Mesothelial cell of epicardium (in vitro differentiated cells): ENCODE measurements at places on chromosomes 1 and 21. TPM values are rescaled to one million over a fixed set of nuclear protein-coding genes. Genes with fewer than 3 reads are reported as not detected.

Gene NFIA
- total RNA-seq = 152 to 163 TPM (median 162 TPM) in 3 replicates

- H3K4me3 ChIP-seq = no peak overlapping the region
- H3K4me1 ChIP-seq = no peaks in the 10 kb centered on the region
- H3K27ac ChIP-seq = no peak overlapping the region
- H3K27me3 ChIP-seq = no peaks in the 10 kb centered on the region
- no peaks in the 10 kb centered on the region for H3K36me3 ChIP-seq
These were observed 71.0 kb upstream of the KLHDC7A start for GRCh38 chr1:18409609-18410237.

DNA sequence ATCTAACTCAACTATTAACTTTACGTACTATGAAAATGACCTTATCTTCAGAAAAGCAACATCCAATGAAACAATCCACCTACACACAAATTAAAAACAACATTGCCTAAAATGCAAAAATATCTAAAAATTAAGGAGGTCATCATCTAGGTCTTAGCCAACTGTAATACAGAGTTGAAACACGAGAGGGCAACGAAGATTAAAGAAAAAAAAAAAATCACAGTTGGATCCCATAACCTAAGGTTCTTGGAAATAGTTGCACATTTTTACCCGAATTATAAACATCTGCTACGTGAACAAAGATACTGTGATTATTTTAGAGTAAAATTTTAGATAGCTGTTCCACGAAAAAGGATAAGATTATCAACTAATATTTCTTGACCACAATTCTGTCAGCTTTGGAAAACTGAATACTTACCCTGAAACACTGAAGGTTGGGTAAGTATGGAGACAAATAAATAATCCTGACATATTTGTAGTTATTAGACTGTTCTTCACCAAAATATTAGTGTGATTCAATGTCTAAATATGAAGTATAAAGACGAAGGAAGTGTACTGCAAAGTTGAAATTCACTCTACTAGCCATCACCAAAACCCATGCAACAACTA lies 88.0 kb upstream of the AK4 start:
- H3K27me3 ChIP-seq = no peaks in the 10 kb centered on the region
- H3K27ac ChIP-seq = no peak overlapping the region
- no peak overlapping the region for H3K4me3 ChIP-seq
- H3K4me1 ChIP-seq = peaks cover 3% of the 10 kb centered on the region

GRCh38 chr1:59986516-59987310 lies 60.1 kb upstream of the CYP2J2 start:
- H3K4me1 ChIP-seq = peaks cover 8% of the 10 kb centered on the region
- peaks cover 65% of the 10 kb centered on the region for H3K27me3 ChIP-seq
- H3K36me3 ChIP-seq = no peaks in the 10 kb centered on the region
- DNase-seq = no peak
- H3K4me3 ChIP-seq = no peak overlapping the region
- H3K27ac ChIP-seq = no peak overlapping the region

Gene IL12RB2
- 0.34 to 0.43 TPM in 2 of 3 replicates, not detected in the other for total RNA-seq

DNA sequence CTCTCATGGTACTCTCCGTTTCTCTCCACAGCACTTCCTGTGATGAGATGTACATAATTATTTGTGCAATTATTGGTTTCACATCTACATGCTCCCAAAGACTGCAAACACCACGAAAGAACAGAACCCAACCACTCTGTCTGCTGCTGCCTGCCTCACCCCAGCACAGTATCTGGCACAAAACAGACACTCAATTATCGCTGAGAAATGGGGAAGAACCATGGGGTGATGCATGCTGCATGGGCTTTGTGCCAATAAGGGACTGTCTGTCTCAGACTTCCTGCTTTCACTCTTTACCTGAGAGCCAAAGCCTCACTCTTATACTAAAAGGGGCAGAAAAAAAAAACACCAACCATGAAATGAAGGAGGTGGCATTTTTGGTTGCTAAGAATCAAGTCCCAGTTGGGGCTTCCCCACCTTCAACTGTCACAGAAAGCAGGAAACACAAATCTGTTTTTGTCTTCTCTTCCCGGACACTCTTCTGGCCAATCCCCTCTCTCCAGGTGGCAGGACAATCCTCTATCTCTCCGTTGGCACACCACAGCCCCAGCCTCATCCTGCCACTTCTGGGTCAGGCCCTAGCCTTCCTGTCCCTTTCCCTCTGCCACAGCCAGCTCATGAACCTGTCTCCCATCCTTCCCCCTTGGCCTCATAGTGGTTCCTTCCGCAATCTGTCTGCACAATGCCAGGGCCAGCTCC lies 82.0 kb downstream of the TGFBR3 start:
- no peaks in the 10 kb centered on the region for H3K27me3 ChIP-seq
- no peak overlapping the region for H3K27ac ChIP-seq
- no peak overlapping the region for H3K4me3 ChIP-seq
- no peaks in the 10 kb centered on the region for H3K36me3 ChIP-seq
- DNase-seq = no peak
- H3K4me1 ChIP-seq = peaks cover 37% of the 10 kb centered on the region

Gene BRDT
- not detected in 3 replicates for total RNA-seq

DNA sequence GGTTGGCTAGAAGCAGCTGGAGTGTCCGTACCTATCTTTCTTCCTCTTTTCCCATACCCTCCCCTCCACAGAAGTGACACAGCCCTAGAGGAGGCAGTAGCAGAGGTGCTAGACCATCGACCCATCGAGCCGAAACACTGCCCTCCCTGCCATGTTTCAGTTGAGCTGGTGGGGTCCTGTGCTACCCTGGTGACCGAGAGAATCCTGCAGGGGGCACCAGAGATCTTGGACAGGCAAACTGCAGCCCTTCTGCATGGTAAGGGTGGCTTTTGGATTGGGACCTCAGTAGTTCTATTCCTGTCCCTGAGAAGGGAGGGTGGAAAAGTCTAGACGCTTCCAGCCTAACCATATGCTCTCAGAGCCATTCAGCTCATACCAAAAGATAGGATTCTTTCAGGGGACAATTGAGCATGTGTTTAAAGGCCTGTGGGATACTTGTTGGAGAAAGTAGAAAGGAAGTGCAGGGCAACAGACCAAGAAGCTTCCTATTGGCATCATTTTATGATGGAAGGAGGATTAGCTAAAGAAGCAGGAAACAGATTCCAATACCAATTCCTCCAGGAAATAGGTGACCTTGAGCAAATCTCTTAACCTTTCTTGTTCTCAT lies 11.7 kb upstream of the BNIPL start:
- DNase-seq = peak; percentile 76
- peaks cover 38% of the 10 kb centered on the region for H3K36me3 ChIP-seq
- no peaks in the 10 kb centered on the region for H3K4me1 ChIP-seq

Gene OR2L8
- total RNA-seq = not detected in 3 replicates

GRCh38 chr1:191696354-191696753 lies 461.9 kb upstream of the RGS18 start:
- H3K27ac ChIP-seq = no peak overlapping the region
- no peak overlapping the region for H3K4me3 ChIP-seq
- H3K4me1 ChIP-seq = peaks cover 8% of the 10 kb centered on the region

Gene TRAF3IP3
- total RNA-seq = 0.85 to 1.2 TPM (median 1.1 TPM) in 3 replicates

Gene CFHR1
- 0.45 TPM in 1 of 3 replicates, not detected in the others for total RNA-seq

Gene SLC44A5
- total RNA-seq = 3.9 to 4.3 TPM (median 4.1 TPM) in 3 replicates

- no peak overlapping the region for H3K4me3 ChIP-seq
- H3K36me3 ChIP-seq = no peaks in the 10 kb centered on the region
- no peaks in the 10 kb centered on the region for H3K27me3 ChIP-seq
- DNase-seq = no peak
These were observed 530.2 kb downstream of the PTPRC start for GRCh38 chr1:199168888-199169585.

DNA sequence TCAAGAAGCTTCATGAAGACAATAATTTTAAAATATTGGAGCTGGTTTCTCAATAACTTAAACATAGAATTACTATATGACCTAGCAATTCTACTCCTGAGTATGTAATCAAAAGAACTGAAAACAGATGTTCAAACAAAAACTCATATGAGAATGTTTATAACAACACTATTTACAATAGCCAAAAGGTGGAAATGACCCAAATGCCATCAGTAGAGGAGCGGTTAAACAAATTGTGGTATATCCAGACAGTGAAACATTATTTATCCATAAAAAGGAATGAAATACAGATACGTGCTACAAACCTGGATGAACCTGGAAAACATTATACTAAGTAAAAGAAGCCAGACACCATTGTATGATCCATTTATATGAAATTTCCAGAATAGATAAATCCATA lies 62.8 kb upstream of the UBE2U start:
- no peak overlapping the region for H3K27ac ChIP-seq
- no peaks in the 10 kb centered on the region for H3K27me3 ChIP-seq
- H3K4me1 ChIP-seq = peaks cover 34% of the 10 kb centered on the region
- no peak overlapping the region for H3K4me3 ChIP-seq

Gene LIN28A
- 0.09 TPM in 1 of 3 replicates, not detected in the others for total RNA-seq

Gene CRTC2
- total RNA-seq = 45.5 to 47.1 TPM (median 45.9 TPM) in 3 replicates

DNA sequence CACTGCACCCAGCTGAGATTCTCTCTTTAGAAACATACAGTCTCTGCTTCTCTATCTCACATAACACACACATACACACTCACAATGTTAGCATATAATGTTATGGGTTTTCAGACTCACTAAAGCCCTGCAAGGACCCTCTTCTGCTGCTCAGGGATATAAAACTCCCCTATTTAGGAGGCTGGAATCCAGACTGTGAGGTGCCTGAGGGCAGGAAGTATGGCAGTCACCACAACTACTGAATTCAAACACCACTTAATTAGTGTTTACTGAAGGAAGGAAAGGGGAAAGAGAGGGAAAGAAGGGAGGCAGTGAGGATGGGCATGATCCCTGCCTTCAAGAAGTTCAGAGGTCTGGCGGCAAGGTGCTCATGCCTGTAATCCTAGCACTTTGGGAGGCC lies 7.8 kb upstream of the CDK18 start:
- H3K27me3 ChIP-seq = peaks cover 21% of the 10 kb centered on the region
- no peaks in the 10 kb centered on the region for H3K36me3 ChIP-seq
- no peak overlapping the region for H3K27ac ChIP-seq
- no peak for DNase-seq
- no peak overlapping the region for H3K4me3 ChIP-seq
- H3K4me1 ChIP-seq = peaks cover 27% of the 10 kb centered on the region

Gene RAB42
- total RNA-seq = 4.6 to 5.1 TPM (median 4.8 TPM) in 3 replicates

Gene LCE1E
- total RNA-seq = not detected in 3 replicates

Gene AADACL3
- total RNA-seq = not detected in 3 replicates

DNA sequence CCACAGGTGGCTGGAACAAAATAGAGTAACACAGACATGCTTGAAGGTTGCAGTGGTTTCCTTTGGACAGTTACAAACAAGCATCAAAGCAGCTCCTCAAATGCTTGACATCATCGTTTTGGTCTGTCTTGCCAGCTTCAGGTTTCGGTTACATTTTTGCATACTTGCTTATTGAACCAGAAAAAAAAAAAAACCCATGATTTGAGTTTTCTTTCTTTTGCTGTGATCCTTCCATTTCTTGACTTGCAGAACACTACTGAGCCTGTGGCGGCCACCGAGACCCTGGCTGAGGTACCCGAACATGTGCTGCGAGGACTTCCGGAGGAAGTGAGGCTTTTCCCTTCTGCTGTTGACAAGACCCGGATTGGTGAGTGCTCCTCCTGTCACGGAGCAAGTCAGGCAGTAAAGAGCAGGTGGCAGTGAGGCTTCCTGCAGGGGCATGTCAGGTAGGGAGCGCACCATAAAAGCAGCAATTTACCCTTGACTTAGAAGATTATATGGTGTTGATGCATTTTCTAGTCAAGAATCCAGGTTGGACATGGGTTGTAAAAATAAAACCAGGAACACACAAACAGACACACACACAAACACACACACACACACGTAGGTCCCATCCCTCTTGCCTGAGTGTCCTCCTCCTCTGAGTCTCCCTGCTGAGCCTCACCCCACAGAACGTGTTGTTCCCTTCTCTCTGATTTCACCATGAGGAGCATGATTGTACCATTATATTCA lies 30.9 kb downstream of the PRDM2 start:
- no peaks in the 10 kb centered on the region for H3K36me3 ChIP-seq
- no peak overlapping the region for H3K27ac ChIP-seq
- DNase-seq = no peak
- H3K27me3 ChIP-seq = no peaks in the 10 kb centered on the region

DNA sequence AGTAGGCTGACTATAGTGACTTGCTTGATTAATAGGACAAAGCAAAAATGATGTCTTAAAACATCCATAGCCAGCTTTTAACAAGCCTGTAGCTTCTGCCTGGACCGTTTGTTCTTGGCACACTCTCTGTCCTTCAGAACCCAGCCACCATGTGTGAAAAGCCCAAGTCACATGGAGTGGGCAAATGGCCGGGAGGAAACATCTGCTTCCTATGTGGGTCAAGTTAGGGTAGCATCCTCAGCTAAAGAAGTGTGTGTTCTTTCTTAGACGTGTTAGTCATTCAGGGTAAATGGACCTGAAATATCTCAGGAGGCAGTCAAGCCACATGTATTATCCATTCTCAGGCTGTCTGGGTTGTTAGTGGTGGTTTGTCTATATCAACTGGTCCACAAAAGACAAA lies 23.4 kb downstream of the RD3 start:
- no peaks in the 10 kb centered on the region for H3K36me3 ChIP-seq
- H3K4me3 ChIP-seq = no peak overlapping the region
- no peak overlapping the region for H3K27ac ChIP-seq
- H3K4me1 ChIP-seq = peaks cover 2% of the 10 kb centered on the region

DNA sequence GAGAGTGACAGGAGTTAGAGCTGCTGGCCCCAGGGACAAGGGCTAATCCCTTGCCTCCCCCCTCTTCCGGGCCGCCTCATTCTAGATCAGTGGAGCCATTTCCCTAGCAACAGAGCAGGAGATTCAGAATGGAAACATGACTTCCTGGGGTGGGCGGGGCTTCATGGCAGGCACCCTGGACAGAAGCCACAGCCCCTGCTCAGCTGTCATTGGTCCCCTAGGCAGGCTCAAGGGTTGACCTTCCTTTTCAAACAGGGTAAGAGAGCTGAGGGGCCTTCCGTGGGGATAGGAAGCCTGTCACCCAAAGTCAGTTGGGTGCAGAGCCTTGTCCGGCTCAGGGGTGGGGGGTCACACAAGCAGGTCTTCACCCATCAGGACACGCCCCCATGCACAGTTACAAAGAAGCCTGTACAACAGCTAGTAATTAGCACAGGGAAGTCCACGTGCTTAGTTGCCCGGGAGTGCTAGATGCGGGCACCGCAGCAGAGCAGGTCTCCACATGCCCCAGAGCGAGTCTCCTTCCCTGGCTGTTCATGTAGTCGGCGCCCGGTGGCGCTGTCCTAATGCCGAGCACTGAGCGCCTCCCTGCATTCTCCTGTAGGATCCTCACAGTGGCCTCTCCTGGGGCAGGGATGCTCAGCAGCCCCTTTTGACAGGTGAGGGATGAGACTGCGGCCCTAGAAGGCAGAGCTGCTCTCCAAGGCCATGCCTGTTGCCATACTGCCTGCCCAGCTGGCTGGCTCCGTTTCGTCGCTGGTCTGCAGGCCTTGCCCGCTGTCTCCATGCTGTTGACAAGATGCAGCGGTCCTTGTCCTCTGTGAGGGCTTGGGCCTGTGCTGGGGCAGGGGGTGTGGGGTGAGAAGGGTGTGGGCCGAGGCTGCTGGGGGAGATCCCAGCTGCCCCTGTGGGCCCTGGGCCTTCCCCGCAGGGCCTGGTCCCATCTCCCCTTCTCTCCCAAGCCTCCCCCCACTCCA lies 5.1 kb downstream of the TMEM201 start:
- peaks cover 2% of the 10 kb centered on the region for H3K36me3 ChIP-seq
- H3K4me3 ChIP-seq = no peak overlapping the region
- no peak for DNase-seq
- no peaks in the 10 kb centered on the region for H3K27me3 ChIP-seq
- peak overlapping the region; percentile 36 for H3K27ac ChIP-seq

Gene KRTAP15-1
- total RNA-seq = not detected in 3 replicates

Gene CD48
- total RNA-seq = 0.31 to 0.57 TPM (median 0.56 TPM) in 3 replicates

- H3K36me3 ChIP-seq = peaks cover 12% of the 10 kb centered on the region
- no peak for DNase-seq
- H3K4me1 ChIP-seq = peaks cover 18% of the 10 kb centered on the region
- no peak overlapping the region for H3K4me3 ChIP-seq
- no peaks in the 10 kb centered on the region for H3K27me3 ChIP-seq
These were observed 17.8 kb downstream of the CAPZB start for GRCh38 chr1:19467199-19468187.

GRCh38 chr1:10853701-10854100 lies 57.3 kb upstream of the CASZ1 start:
- no peaks in the 10 kb centered on the region for H3K4me1 ChIP-seq
- no peak overlapping the region for H3K27ac ChIP-seq
- DNase-seq = no peak
- no peaks in the 10 kb centered on the region for H3K27me3 ChIP-seq
- H3K4me3 ChIP-seq = no peak overlapping the region
